ENCODE measurements at places on chromosomes 4 and X.

DNA sequence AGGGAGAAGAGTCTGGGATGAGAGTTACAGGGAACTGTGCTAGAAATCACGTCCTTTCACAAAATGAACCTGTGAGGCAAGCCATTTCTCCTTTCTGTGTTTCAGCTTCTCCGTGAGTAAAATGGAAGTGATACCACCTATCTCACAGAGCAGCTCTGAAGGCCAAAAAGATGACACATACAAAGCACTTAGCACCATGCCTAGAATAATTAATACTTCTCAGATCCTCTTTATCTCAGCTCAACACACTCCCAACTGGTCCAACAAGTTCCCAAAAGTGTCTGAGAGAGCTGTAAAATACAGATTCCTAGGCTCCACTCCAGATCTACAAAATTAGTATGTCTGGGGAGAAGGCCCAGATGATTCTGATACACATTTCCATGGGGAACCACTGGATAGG lies 38.3 kb downstream of the LHFPL1 start:
- DNase-seq, result no peak

- no peak for DNase-seq
Observed at GRCh38 chr4:112370466-112370865, 73.3 kb downstream of the ALPK1 start.

- DNase-seq, result no peak
Observed at GRCh38 chrX:154313147-154313546, 17.6 kb downstream of the TKTL1 start.

DNA sequence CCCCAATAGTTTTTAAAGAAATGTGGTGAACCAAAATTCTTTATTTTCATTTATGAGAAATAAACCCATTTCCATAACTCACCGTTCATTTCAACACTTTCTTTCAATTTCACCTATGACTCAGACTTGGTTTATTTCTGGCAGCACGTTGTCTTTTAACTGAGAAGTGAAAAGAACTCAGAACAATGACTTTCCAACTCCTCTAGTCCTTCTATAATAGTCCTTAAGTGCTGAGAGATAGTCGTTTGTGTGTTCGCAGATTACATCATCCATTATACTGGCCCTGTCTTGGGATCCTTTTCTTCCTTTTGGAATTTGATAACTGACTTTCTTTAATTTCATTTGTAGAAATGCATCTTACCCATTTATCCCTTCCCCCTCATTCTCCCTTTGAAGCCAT lies 113.6 kb downstream of the GLUD2 start:
- no peak for DNase-seq

DNA sequence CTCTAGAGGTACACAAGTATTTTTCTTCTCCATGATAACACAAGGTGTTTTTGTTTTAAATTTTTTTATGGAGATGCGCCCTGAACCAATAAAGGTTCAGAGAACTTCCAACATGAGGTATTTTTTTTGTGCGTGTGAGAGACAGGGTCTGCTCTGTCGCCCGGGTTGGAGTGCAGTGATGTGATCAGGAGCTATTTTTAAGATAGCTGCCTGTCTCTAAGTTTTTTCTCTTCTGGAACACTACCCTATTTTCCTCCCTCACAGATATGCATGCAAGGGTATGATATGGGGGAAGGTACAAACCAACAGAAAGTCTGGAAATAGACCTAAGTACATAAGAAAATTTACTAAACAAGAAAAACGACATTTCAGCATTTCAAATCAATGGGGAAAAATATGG lies 3.0 kb downstream of the GCNA start:
- no peak for DNase-seq
